ENCODE measurements at places on chromosomes 3 and 15.
A peak's percentile ranks its signal among the peaks of the same experiment; 100 is the strongest.

GRCh38 chr3:117586161-117586560, 876.6 kb downstream of the TUSC7 start:
- no peak for DNase-seq

- no peak for DNase-seq
Measured at GRCh38 chr15:35430301-35430700, 115.7 kb downstream of the DPH6 start.

DNA sequence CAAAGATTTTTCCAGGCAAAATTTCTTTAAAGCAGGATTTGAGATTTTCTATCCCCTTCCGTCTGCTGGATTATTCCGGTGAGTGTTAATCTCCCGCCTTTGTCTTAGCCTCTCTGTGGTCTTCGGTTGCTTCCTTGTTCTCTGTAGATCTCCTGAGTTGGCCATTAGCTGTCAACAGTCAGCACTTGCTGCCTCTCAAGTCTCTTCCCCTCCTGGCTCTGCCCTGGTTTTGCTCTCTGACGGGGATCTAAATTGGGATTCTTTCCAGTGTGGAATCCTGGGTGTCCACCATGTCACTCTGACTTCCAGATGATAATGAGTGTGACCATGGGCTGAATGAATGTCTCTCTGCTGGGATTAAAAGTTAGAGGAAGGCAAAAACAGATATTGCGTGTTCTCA, 121.5 kb downstream of the IGF1R start:
- no peak for DNase-seq

DNA sequence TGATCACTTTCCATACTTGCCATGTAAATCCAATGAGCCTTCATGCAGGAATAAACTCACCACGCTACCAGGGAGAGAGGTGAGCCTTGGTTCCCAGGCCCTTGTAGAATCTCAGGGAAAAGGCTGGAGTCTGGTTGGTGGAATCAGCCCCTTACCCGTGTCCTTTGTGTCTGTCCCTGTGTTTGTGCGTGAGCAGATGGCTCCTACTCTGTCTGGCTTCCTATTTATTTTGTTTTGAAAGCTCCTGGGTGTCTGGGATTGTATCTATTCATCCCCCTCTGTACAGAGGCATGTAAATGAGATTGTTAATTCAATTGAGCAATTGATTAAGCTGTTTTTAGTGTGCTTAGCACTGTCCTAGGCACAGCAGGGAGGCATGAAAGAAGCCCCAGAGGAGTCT, 278.1 kb downstream of the THSD4 start:
- no peak for DNase-seq

DNA sequence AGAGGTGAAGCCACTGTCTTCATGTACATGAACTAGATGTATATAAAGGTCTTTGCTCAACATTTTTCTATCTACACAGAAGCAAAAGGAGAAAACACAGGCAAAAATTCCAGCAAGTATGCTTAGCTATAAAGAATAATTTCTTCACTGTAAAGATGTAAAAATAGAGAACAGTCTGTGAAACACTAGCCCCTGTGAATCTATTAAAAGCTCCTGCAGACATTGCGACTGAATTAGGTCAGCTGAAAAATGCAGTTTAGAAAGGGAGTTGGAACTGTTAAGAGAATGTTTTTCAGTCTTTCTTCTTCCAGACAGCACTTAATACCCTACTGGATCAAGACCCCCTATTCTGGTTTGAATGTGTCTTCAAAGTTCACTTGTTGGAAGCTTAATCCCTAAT, 291.5 kb downstream of the KBTBD8 start:
- DNase-seq, result no peak

DNA sequence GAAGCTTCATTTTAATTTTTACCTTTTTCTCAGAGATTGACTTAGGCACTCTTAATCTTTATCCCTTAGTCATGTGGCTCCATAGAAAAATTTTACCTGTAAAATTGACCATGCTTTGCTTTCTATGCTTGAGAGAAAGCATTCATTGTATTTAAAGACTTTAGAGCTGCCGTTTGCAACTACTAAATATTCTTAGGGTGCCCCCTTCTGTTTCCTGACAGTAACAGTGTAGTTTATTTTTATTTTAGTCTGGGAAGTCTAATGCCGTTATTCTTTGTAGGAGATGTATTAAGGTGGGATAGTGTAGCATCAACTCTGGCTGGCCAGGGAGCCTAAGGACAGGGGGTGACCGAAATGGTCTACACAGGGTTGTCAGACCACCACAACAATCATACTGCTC, 84.5 kb upstream of the SYNPR start:
- DNase-seq, result peak; percentile 9

DNA sequence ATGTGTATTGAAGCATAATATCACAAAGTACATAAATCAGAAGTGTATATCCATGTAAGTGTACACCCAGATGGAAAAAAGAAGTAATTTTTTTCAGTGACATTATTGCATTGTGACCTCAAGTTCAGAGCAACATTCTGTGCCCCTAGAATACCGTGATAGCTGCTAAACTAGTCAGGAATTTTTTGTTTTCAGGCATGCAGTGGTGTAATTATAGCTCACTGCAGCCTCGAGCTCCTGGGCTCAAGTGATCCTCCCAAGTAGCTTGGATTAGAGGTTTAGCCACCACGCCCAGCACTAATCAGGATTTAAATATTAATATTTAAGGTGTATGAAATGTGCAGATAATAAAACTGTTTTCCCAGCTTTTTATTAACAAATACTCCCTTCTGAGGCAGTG, 25.5 kb downstream of the SEC62 start:
- DNase-seq, result no peak

DNA sequence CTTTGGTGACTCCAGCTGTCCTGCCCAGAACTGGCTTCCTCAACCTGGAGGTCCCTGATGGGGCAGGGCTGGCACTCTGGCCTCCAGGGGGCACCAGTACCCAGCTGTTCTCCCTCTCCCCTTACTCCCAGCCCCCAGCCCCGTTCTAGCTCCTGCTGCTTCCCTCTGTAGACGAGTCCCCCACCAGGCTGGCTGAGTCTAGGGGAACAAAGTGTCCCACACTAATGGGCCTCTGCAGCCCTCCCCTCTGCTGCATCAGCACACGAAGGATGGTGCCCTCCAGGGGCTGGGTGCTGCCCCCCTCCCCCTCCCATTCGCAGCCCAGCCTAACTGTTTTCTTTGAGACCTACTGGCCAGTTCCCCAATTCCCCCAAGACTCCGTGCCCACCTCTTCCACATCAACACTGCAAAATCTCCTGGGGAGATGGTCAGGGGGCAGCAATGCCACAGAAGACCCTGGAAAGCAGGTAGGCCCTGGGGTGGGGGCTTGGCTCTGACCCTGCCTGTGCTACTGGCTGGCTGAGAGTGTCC, 4.2 kb downstream of the RHCG start:
- no peak for DNase-seq

DNA sequence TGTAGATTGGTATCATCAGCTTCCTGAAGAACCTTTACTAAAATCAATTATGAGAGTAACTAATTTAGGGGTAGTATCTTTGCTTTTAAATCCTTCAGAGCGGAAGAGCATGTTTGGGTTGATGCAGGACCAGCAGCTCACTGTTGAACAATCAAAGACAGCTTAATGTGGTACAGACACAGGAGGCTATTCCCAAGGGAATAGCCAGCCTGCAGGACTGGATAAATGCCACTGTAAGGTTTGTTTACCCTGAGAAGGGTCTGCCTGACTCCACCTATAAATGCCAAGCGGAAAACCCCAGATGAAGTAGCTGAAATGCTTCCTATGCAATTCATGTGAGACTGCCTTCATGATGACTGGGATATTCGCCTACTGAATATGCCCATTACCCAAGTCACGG, 16.0 kb upstream of the STAC start:
- no peak for DNase-seq

- DNase-seq, result no peak
Measured at GRCh38 chr3:66662894-66663293, 162.1 kb upstream of the LRIG1 start.

DNA sequence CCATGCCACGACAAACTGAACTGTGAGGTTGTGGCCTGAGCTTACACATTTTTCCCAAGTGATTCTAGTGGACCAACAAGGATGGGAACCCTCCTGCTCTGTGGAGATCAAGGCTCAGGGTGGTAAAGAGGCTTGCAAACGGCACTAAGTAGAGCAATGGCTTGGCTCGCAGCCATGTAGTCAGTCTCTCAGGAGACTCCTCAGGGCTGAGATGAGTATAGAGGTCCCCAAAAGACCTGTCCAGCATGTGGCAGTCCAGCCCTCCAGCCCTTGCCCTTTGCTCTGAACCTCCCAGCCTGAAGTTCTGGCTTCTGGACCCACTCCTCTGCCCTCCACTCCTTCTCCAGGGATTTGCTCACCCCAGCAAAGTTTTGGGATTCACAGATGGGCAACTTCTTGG, 8.3 kb upstream of the CAMP start:
- no peak for DNase-seq

DNA sequence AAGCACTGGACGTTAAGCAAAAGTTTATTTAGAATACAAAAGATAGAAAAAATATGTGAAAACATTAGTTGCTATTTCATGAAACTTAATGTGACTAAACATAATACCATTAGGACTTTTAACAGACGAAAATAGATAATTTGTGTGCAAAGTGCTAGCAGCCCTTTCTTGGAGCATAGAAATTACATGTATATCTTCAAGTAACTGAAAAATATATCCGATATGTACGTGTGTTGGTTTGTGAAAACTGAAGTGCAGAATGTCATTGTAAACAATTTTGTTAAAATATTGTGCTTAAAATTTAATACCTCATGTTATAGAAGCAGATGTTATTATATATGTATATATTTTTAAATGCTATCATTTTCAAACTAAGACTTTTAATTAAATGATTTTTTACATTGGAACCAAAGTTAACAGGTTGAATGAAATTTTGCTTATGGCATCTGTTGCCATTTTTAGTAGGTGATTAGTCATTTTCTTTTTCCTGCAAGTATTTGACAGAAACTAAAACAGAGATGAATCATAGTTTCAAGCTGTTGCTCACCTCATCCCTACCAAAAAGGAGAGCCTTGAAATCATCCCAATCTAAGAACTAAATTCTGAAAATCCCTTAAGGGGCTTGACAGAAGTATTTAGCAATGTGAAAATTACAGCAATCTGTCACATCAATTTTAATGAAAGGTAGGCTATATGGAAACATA, 334.8 kb downstream of the NAALADL2 start:
- DNase-seq, result peak; percentile 21

DNA sequence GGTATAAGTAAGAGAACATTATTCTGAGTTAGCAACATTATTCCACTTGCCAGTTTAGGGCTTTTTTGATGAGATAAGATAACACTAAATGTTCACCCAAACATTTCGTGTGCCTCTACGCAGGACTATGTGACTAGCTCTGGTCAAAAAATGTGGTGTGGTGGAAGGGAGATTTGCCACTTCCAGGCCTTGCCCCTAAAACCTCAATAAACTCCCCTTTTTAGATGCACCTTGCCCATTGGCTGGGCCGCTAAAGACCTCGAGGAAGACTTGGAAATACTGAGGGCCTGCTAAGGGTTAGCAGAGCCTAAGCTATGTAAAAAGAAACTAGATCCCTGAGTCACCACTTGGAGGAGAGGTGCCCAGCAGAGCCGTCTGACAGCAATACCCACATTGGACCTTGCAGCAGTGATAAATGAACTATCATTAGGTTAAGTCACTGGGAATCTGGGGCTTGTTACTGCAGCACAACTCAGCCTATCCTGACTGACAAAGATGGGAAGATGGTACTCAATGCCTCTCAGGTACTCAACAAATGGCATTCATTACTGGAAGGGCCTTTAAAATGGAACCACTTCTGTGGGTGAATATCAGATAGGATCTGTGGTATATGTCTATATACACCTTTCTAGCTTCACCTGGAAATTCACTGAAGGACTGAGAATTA, 331.5 kb upstream of the TLE3 start:
- DNase-seq, result no peak

DNA sequence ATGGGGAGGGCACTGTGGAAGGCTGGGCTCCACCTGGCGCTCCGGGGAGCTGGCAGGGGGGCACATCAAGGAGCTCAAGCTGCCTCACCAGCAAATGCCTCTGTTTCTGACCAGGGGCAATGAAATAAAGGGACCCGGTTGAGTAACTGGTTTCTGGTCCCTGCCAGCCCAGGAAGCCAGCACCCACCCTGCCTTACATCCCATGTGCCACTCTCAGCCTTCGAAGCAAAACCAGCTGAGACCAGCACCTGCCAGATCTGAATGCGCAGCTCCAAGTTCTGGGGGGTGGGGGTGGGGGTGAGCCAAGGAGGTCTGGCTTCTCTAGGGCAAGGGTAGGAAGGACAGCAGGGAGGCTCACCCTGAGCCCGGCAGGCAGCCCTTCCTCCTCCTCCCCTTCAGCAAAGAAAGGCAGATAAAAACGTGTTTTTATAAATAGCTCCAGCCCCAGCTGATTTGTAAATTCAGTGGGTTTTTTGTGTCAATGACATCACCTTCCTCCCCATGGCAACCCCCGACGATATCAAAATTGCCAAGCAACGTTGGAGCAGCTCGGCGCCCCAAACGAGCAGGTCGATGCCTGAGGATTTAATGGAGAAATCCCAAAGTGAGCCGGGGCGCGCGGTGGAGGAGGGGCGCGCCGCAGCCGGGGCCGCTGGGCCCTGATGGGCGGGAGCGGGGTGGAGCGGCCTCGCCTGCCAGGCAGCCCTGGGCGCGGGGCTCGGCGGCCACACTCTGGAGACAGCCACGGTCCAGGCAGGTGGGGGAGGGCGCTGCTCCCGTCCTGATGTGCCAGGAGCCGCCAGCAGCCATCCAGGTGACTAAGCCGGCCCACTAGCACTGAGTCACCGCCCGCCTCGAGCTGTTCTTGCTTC, at the start of gene PAK6:
TSS of gene PAK6 (plus strand) at position 532 of the 872 bp plus-strand sequence. CDS start 25,723 bp downstream, outside the sequence.
- no peak for DNase-seq

DNA sequence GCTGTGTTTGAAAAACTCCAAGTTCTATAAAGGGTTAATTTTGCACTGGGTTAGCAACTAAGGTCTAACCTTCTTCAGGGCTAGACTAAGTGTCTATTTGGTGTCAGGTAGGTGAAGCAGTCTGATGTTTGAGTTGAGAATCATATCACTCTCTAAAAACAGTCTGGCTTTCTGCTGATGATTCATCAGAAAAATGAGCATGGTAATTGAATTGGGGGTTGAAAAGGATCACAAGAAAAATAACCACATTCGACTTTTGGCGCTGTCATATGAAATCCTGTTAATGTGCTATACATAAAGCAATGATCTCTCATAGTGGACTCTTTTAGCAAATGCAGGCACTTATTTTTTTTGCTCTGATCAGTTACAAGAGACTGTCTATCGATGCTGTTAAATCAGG, 242.2 kb upstream of the AZI2 start:
- peak; percentile 30 for DNase-seq
